Heart left ventricle (tissue), 16 donors: ENCODE measurements at places on chromosomes 12 and 14. TPM values are rescaled to one million over a fixed set of nuclear protein-coding genes. Genes with fewer than 3 reads are reported as not detected.
A peak's percentile ranks its signal among the peaks of the same experiment; 100 is the strongest.

The RNASE3 gene
- not detected for total RNA-seq

DNA sequence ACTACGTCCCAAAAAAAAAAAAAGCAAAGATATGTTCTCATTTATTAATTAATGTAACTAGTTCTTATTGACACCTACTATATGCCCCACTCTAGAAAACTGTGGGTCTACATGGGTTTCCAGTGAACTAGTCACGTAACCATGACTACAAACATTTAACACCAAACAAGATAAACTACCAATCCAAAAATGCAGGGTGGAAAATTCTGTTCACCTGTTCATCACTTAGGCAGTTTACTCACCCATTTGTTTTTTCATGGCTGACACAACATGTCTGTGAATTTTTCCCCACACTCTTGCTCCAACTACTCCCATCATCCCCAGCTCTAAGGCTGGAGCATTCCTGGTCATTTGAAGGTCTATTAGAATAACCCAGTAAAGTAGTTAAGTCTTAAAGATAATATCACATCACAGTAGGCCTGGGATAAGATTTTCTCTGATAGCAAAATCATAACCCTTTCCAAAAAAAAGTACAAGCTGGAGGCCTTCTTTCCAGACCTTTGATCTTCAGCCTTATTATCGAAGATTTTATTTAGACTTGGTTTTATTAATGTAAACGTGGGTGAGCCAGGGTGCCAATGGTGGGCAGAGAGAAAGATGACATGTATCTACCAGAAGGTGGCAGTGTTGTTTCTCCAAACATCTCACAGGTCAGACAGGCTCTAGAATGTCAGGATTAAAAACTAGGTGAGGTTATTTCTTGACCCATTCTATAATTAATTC lies 61.6 kb upstream of the DAAM1 start:
- DNase-seq: peak; percentile 18
- no peaks in the 10 kb centered on the region for H3K36me3 ChIP-seq

DNA sequence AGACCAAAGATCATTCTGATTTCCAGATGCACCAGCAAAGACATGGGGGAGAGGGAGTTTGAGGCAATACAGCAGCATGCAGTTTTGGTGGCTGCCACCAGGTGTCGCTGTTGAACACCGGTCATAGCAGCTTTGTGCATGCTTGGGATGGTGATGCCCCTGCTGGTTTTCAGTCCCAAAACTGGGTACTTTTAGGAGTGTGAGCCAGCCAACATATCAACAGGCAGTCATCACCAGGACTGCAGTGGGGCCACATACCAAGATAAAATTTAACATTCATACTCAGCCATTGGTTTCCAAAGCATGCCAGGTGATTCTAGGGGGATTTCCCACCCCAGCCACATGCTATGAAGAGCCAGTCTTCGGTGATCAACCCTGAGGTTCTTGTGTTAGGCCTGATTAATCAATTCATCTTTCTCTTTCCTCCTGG lies 64.2 kb downstream of the PHETA1 start:
- no peak overlapping the region for H3K4me3 ChIP-seq
- H3K4me1 ChIP-seq: no peaks in the 10 kb centered on the region
- no peaks in the 10 kb centered on the region for H3K27me3 ChIP-seq
- no peak for DNase-seq
- no peak overlapping the region for H3K27ac ChIP-seq
- H3K36me3 ChIP-seq: no peaks in the 10 kb centered on the region

The FOXN4 gene
- not detected for total RNA-seq

- no peaks in the 10 kb centered on the region for H3K4me1 ChIP-seq
- H3K36me3 ChIP-seq: peaks cover 2% of the 10 kb centered on the region
- no peak overlapping the region for H3K4me3 ChIP-seq
- H3K27me3 ChIP-seq: no peaks in the 10 kb centered on the region
Measured at GRCh38 chr14:100841761-100842403, 16.0 kb downstream of the MEG3 start.

DNA sequence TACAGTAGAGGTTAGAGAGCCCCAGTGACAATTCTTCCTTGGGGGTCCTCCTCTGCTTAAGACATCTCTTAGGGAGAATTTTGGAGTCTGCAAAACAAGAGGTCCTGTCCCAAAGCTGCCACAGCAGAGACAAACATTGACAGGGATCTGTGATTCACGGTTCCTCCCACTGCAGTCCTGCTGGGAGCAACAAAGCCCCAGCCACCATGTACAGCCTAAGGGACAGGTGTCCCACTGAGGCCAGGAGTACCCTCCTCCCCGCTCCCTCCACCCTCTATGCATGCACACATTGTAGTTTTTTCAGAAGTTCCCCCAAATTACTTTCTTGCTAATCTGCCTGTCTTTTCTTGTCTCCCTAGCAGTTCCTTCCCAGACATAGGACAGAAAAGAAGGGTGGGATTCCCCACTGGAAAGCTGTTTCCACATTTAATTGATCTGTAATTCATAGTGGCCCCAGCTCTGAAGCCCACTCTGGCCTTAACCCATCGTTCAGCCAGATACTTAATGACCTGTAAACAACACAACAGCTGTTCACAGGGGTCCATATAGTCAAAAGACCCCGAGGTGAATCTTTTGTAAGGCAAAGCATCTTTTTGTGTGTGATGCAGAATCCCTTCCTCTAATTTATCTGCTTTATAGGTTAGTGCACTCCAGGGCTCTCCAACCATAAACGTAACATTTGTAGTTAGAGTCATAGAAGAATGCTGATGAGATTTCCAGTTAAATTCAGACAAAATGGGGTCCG lies 13.9 kb upstream of the PRICKLE1 start:
- DNase-seq: no peak
- H3K36me3 ChIP-seq: no peaks in the 10 kb centered on the region
- H3K4me3 ChIP-seq: no peak overlapping the region
- H3K4me1 ChIP-seq: no peaks in the 10 kb centered on the region
- H3K27ac ChIP-seq: no peak overlapping the region

DNA sequence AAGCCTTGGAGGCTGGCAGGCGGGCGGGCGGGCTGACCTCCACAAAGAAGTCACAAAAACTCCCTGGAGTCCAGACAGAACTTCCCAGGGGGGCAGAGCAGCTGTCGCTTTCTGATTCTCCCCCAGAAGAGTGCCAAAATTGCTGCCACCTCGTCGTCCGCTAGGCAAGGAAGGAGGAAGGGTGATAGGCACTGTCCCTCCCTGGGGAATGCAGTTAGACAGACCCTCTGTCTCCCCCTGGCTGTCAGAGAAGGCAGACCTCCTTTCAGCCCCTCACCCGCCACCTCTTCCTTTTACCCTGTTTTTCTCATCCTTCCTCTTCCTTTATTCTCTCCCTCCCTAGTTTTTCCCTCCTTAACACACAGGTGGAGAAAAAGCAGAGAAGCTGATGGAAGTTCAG lies 18.7 kb downstream of the GRIN2B start:
- H3K27me3 ChIP-seq: no peaks in the 10 kb centered on the region
- DNase-seq: no peak
- H3K36me3 ChIP-seq: no peaks in the 10 kb centered on the region
- no peak overlapping the region for H3K4me3 ChIP-seq
- no peak overlapping the region for H3K27ac ChIP-seq
- no peaks in the 10 kb centered on the region for H3K4me1 ChIP-seq

- no peak overlapping the region for H3K27ac ChIP-seq
- H3K4me1 ChIP-seq: no peaks in the 10 kb centered on the region
- no peaks in the 10 kb centered on the region for H3K36me3 ChIP-seq
- H3K4me3 ChIP-seq: no peak overlapping the region
- no peak for DNase-seq
Measured at GRCh38 chr14:36746872-36747271, 85.2 kb downstream of the PAX9 start.

- peaks cover 6% of the 10 kb centered on the region for H3K4me1 ChIP-seq
- no peaks in the 10 kb centered on the region for H3K27me3 ChIP-seq
- DNase-seq: no peak
- peak overlapping the region; percentile 44 for H3K4me3 ChIP-seq
- H3K36me3 ChIP-seq: no peaks in the 10 kb centered on the region
- no peak overlapping the region for H3K27ac ChIP-seq
Measured at GRCh38 chr12:64039281-64039871, 182.7 kb downstream of the KICS2 start.

DNA sequence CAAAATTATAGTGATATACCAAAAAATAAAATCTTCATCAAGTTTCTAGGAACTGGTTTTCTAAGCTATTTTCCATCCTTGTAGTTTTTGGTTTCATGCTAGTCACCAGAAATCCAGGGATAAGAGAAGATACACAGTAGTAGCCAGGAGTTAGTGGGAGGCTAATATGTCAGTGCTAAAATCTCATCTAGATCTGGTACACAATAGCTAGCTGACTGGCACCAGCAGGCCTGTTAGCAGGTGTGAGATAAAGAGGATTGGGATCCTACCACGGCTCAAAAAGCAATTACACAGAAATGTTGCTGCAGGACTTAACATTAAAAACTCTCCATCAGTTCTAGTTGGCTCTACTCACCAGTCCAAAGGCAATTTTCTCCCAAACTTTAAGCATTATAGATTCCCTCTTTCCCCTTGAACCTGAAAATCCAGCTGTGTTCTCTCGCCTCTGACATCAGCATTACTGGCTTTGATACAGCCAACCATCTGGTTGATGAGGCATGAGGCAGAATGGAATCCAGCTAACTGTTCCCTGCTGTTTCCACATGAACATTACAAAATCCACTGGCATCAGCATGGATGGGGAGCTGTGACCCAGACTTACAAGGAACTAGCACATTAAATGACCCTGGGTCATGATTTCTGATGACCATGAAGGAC lies 41.8 kb upstream of the CCDC196 start:
- no peaks in the 10 kb centered on the region for H3K27me3 ChIP-seq
- H3K27ac ChIP-seq: no peak overlapping the region
- H3K36me3 ChIP-seq: no peaks in the 10 kb centered on the region
- DNase-seq: peak; percentile 27

DNA sequence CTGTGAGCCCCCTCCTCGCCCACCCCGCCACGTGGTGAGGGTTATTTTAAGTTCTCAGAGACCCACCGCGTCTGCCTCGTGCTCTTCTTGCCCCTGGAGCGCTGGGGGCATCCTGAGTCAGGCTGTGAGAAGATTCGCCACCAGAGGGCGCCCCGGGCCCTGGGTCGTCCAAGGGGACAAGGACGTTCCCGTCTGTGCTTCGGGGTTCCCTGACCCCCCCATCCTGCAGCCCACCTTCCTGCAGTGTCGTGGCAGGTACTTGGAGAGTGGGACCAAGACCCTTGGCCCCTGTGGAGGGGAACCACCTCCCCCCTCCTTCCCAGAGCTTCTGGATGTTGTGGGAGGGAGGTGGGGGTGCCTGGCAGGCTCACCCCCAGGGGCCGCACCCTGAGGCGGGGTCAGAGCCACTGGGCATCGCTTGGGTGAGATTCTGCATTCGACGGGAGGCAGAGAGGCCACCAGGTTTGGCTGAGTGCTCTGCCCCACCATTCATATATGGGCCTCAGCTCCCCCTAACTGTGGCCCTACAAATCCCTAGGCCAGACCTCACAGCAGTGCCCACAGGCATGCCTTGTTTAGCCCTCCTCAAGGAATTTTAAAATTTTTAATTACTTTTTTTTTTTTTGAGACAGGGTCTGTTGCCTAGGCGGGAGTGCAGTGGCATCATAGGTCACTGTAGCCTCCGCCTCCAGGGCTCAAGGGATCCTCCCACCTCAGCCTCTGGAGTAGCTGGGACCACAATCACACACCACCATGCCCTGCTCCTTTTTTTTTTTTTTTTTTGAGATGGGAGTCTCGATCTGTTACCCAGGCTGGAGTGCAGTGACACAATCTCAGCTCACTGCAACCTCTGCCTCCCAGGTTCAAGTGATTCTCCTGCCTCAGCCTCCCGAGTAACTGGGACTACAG lies 17.0 kb downstream of the RHOF start:
- peaks cover 3% of the 10 kb centered on the region for H3K36me3 ChIP-seq
- no peak overlapping the region for H3K4me3 ChIP-seq
- no peaks in the 10 kb centered on the region for H3K27me3 ChIP-seq
- H3K27ac ChIP-seq: no peak overlapping the region
- H3K4me1 ChIP-seq: peaks cover 30% of the 10 kb centered on the region
- peak; percentile 92 for DNase-seq

DNA sequence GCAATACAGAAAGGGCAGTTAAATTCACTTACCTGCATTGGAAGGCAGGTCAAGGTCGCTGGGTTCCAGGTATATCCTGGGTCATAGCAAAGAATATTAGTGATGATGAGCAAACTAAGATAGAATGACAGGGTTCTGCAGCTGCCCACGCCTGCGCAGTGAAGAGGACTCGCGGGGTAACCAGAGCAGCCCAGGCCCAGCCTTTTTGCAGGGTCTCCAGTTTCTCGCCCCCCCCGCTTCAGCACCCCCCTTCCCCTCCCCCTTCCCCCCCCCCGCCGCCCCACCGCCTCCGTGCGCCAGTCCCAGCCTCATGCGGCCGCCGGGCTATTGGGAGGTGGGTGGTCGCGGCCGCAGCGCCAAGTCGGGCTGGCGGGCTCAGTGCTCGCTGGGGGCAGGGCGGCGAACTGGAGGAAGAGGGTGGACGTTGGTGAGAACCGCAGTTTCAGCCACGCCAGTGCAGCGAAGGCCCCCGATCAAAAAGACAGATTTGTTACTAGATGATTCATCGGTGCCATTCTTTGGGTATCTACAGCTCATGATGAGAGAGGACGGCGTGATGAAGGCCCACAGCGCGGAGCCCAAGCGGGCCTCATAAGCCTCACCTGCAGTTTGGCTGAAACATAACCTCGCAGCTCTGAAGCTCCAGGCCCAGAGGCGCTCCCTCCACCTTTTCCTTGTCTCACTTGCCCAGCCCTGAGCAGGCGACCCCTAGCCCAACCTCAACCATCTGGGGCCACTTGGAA lies 20.2 kb downstream of the SLC2A3 start:
- H3K4me1 ChIP-seq: no peaks in the 10 kb centered on the region
- peaks cover 22% of the 10 kb centered on the region for H3K36me3 ChIP-seq
- no peak overlapping the region for H3K27ac ChIP-seq
- no peaks in the 10 kb centered on the region for H3K27me3 ChIP-seq
- no peak for DNase-seq
- H3K4me3 ChIP-seq: no peak overlapping the region

DNA sequence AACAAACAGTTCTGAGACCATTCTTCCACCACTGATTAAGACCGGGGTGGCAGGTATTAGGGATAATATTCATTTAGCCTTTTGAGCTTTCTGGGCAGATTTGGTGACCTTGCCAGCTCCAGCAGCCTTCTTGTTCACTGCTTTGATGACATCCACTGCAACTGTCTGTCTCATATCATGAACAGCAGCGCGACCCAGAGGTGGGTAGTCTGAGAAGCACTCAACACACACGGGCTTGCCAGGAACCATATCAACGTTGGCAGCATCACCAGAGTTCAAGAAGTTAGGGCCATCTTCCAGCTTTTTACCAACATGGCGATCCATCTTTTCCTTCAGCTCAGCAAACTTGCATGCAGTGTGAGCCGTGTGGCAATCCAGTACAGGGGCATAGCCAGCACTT lies 16.9 kb downstream of the AEBP2 start:
- DNase-seq: peak; percentile 62
- H3K27ac ChIP-seq: no peak overlapping the region
- no peaks in the 10 kb centered on the region for H3K27me3 ChIP-seq
- peaks cover 6% of the 10 kb centered on the region for H3K4me1 ChIP-seq
- no peak overlapping the region for H3K4me3 ChIP-seq

The FAM186B gene
- 0.56 TPM for total RNA-seq

The CCDC175 gene
- total RNA-seq: not detected

GRCh38 chr14:67583711-67584644 lies 16.1 kb downstream of the PIGH start:
- peak; percentile 23 for DNase-seq
- H3K4me3 ChIP-seq: no peak overlapping the region
- H3K4me1 ChIP-seq: no peaks in the 10 kb centered on the region
- no peak overlapping the region for H3K27ac ChIP-seq
